Esophagus muscularis mucosa (tissue), 4 donors: ENCODE measurements at places on chromosomes 16 and 17. TPM values are rescaled to one million over a fixed set of nuclear protein-coding genes. Genes with fewer than 3 reads are reported as not detected.
A peak's percentile ranks its signal among the peaks of the same experiment; 100 is the strongest.

DNA sequence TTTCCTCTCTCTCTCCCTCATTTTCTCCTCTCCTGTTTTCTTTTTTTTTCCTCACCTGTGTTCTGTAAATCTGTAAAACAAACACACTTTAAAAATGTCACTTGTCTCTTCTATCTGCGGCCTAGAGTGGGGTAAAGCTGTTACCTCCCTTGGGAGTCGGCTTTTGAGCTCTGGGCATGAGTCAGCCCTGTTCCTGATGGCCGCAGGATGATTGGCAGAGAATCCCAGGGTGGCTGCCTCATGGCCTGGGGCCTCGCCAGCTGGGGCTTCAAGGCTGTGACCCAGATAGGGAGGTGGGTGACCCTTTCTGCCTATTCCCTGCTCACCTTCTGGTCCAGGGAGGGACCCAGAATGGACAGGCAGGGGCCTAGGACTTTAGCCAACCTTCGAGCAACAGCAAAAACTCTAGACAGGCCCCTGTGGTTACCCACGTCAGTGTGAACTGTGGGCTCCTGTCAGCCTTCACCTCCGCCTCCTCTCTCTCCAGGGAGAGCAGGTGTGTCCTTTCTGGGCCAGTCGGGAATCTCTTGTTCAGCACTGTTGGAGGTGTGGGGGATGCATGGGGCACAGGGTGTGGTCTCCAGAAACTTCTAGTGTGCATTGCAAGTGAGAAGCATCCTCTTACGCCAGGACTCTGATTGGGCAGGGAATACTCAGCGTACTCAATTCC, 87.4 kb downstream of the RAP1GAP2 start:
- no peak for DNase-seq

DNA sequence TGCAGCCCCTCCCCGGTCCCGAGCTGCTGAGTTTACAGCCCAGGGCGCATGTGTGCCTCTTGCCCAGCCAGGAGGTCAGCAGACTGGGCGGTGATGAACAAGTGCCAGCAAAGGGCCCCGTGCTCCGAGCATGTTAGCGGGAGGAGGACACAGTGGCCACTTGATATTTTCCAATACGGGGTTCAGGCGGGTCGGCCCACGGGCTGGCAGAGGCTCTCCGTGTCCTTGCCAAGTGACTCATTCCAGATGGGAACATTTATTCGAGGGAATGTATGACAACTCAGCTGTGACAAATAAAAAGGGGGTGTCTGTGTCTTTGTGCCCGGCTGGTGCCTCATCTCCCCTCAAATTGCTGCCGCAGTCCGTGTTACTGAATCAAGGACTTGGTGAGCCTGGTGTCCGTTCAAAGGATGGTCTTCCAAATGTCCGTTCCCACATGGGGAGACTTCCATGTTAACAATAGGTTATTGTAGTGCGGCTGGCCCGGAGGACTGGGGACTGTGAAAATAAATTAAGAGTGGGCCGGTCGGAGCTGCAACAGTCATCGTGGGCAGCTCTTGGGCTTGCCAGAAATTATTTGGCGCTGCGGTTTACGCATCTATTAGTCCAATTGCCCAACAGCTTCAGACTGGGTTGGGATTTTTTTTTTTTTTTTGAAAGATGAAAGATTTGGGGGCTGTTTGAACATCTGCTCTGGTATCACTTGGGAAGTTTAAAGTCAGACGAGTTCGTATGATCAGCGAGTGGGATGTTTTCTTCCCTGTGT, 174.0 kb upstream of the CIBAR2 start:
- DNase-seq: no peak

GRCh38 chr17:14732211-14732610, 431.3 kb downstream of the HS3ST3B1 start:
- no peak for DNase-seq

- no peak for DNase-seq
Measured at GRCh38 chr17:37016780-37017179, 68.0 kb downstream of the AATF start.

Gene PRR35
- not detected for total RNA-seq

GRCh38 chr16:8044796-8045195, 545.5 kb downstream of the TMEM114 start:
- peak; percentile 74 for DNase-seq

DNA sequence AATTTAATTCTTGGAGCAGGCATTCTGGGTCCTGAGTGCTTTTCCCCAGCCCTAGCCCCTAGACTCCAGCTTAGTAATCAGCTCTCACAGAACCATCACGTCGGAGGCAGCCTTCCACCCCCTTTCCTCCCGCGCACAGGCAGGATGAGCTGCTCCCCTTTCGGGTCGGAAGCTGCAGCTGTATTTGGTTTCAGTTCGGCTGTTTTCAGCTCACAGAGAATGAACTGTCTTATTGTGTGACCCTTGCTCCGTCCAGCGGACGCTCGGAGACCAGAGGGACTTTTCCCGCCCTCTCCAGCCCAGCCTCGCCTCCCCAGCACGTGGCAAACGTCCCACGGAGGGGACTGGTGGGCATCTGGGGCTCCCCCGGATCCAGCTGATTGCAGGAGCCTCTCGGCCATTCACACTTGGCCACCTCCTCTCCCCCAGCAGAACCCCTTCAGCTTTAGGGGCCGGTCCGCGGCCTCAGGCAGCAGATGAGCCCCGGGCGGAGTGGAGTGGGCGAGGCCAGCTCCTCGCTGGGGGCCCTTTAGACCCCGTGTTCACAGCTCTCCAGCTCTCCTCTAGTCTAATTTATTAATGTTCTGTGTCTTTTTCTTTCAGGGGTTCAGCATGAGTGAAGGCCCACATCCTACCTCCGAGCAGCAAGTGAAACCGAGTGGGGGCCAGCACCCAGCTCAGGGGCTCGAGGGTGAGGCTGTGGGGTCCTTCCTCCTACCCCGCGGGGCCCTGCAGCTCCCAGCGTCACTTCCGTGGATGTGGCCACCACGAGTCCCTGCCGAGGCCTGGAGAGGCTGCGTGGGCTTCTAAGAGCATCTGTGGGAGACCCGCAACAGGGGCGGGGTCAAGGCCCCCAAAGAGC, 863 bp upstream of the UTS2R start:
- no peak for DNase-seq

GRCh38 chr16:82653550-82654511, 27.1 kb downstream of the CDH13 start:
- no peak for DNase-seq
